NCI-H2227 treated with DMSO at 0.1 percent for 48 hours (cell line): ENCODE measurements at places on chromosomes 16 and 17.

GRCh38 chr16:49776085-49776595, 79.8 kb downstream of the ZNF423 start:
- DNase-seq, result no peak

- DNase-seq, result no peak
Measured at GRCh38 chr16:49274591-49274990, 7.0 kb downstream of the CBLN1 start.

DNA sequence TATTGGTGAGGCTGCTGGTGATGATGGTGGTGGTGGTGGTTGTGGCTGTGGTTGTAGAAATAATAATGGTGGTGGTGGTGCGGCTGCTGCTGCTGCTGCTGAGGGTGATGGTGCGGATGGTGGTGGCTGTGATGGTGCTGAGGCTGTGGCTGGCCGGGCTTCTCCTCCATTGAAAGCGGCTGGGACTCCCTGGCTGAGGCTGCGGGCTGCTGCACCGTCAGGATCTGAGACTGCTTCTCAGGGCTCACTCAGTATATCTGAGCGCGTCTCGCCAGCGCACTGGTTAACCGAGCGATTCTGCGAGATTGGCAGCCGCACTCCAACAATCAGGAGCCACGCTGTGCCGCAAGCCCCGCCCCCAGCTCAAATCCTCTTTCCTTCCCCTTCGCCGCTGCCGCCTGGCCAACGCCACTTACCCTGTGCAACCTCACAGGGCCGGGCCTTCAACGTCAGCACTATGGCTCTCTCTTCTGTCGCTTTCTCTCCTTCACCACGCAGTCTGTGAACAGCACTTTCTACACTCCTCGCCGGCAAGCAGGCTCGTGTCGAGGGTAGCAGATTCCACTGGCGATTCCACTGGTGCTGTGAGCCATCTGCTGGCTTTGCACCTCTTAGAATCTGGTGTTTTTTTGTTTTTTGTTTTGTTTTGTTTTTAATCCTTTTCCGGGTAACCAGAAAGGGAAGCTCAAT, at the start of gene NUFIP2:
NUFIP2 (minus strand) TSS at position 259 of the 690 bp plus-strand sequence; CDS start at position 170, 89 bp downstream.
- DNase-seq, result peak; percentile 96

DNA sequence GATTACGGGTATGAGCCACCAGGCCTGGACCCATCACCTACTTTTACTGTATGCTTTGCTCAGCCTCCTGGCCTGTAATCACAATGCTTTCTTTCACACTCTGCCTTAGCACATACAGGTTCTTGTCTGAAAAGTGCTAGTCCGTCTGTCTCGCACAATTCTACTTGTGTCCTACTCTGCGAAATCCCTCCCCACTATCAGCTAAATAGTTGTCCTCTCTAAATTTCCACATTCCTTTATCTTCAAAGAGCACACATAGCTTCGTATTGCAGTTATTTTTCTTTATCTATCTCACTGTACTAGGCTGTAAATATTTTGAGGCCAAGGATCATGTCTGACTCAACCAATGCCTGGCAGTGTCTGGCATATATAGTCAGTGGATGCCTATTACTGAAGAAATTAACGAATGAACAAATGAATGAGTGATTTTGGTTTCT, 38.5 kb upstream of the ETV4 start:
- DNase-seq, result no peak

- DNase-seq, result peak; percentile 30
Measured at GRCh38 chr17:29771546-29771945, 148.8 kb upstream of the CORO6 start.

DNA sequence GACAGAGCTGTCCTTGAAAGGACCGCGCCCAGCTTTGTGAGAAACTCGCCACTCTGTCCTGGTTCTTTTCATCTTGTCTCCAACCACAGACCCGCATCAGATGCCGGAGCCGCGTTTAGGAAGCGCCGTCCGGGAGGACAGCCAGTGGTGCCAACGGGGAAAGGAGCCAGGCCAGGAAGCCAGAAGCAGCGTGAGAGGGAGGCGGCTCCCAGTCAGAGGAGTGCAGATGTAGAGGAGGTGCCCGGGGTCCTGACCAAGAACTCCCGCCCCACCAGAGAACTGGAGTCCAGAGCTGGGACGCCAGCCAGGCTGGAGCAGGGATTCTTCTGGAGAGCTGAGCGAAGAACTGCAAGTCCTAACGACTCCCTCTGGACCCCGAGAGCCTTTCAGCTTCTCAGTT, 49.3 kb upstream of the TNRC6C start:
- DNase-seq, result no peak

DNA sequence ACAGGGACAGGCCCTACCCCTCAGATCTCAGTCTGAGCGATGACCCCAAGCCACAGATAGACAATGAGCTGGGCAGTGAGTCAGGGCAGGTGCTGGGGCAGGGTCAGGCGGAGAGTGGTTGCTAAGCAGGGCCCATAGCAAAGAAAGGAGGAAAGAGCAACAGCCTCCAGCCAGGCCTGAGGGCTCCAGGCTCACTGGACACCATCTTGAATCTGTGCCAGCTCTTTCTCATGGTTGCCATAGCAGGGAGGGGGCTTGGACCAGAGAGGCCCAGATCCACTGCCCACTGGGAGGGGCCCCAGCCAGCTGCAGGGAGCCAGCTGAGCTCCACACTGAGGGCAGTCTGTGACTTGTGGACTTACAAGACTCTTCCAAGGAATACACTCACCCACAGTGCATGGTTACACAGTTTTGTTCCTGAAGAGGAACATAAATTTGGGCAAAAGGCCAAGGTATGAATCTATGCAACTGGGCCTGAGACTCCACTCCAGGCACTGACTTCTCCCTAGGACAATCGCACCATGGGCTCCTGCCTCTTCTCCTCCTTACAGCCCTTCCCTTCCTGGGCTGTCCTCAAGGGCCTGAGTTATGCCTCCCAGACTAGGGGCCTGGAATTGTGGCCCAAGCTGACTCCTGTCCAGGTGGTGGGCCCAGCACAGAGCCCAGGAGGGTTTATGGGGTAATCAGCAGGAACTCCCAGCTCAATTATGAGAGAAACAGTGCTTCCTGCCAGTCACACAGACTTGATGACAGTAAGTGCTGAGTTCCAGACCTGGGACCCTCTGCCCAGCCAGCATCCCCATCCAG, 59.9 kb downstream of the BEAN1 start:
- no peak for DNase-seq

DNA sequence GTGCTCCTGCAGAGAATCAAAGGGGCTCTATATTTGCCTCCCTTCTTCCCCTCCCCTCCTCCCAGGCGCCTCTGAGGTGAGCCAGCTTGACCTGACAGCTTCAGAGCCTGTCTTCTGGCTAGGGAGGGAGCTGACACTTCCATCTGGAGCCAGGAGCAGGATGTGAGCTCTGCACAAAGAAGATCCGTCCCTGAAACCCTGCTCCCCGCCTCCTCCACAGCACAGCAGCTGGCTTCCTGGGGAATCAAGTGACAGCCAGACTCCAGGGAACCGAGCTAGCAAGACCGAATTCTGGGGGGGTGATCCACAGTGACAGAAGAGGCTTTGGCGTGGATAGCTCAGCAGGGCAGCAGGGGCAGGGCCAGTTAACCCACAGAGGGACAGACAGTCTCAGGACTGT, 37.2 kb downstream of the CCDC182 start:
- DNase-seq, result peak; percentile 29

DNA sequence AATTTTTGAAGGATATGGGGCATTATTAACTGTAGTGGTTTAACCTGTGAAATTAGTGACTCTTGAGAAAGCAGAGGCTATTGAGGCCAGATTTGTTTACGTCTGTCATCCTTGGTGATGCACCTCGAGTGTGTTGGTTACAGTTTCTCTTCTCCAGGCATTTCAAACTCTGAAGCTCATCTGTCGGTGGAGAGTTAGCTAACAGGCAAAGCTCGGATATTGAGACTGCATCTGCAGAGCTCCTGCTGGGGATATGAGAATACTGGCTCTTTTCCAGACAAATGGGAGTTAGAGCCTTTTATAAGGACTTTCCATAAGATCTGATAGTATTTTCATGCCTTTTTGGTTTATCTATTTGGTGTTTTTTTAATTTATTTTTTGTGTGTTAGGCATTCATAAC, 6.7 kb downstream of the CLEC16A start:
- no peak for DNase-seq

GRCh38 chr16:80433623-80434022, 107.2 kb upstream of the DYNLRB2 start:
- no peak for DNase-seq

- no peak for DNase-seq
Measured at GRCh38 chr16:57947261-57947660, 23.7 kb downstream of the CNGB1 start.

GRCh38 chr16:73131156-73131862, 83.4 kb upstream of the ZFHX3 start:
- no peak for DNase-seq

- peak; percentile 96 for DNase-seq
Measured at GRCh38 chr17:64245218-64246145, 17.6 kb downstream of the TEX2 start.

DNA sequence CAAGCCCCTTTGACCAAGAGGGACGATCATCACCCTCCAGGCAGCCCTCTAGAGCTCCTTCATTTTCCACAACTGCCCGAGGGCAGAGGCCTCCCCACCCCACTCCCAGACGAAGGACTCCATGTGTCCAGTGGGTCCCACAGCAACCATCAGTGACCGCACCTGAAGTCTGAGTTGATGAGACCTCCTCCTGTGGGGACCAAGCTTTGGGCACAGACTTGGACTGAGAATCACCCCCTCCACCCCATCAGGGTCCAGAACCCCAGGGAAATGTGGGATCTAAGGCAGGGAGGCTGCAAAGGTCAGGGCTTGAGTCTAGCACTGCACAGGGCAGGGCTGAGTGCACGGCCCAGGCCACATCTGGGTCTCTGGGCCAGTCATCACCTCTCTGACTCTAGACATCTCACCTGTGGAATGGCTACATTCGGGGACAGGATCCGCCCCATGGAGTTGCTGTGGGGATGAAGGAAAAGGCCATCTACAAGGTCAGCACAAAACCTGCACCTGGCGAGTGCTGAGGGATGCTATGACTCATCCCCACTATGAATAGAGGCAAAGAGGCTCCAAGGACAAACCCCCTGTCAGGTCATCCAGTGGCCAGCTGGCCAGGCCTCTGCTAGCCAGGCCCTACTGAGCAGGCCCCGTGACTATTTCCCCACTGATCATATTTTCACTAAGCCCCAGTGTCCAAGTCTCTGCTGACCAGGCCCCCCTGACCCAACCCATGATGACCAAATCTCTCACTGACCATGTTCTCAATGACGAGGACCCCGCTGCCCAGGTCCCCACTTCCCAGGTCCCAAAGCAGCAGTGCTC, 38.4 kb downstream of the TNFRSF13B start:
- DNase-seq, result no peak

DNA sequence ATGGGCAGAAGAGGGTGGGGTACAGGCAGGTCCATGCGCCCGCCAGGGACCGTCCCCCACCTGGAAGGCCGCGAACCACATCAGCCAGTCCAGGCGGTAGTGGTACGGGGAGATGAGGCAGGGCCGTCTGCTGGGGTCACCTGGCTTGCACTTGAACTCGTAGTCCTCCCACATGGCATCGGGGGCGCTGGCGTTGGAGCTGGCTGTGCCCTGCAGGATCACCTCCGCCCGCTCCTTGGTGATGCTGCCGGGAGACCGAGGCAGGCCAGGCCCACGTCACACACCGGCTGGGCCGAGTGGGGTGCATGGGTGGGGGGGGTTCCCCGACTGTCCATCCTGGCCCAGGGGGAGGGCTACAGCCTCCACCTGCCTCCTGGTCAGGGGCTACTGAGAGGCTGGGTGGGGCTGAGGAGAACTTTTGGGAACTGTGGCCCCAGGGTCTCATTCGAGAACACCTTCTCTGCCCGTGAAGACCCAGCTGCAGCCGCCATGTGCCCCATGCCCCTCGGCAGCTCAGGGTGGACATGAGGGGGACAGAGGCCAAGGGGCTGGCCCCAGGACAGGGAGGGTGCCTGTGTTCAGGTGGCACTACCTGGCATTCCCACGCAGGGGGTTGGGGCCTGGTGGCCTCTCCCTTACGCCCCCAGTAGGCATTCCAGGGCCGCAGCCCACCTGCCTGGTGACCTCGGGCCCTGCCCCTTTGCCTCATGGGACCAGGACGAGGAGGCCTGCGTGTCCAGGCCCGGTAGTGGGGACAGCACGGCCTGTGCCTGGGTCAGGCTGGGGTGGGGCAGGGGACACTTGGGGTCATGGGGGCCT, 69.5 kb upstream of the GNG13 start:
- no peak for DNase-seq

DNA sequence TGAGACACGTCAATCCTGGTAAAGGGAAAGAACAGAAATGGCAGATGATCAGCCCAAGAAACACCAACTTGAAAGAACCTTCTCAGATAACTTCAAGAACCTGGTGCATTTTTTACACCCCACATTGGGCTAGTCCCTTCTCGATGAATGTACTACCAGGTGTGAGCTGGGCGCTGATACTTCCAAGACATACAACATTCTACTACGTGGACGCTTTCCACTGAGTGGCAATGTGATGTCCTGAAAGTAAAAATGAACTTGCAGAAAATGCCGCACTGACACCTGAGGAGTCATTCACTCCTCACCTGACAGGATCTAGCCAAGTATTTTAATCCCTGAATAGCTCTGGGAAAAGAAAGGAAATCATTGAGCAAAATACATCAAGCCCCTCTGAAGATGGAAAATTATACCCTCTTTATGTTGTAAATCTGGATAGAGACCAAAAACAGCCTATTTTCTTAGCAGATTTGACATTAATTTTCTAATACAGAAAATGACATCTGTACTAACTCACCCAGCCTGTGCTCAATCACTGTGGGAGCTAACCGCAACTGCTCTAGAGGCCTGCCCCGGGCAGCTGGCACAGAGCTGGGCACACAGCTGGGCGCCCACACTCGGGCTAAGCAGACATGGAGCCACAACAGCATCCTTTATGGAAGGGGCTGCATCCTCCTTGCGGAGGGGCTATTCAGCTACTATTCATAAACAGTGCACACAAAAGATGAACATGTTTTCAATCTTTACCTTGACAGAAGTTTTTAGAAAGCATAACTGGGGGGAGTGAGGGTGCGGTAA, 16.2 kb downstream of the SNN start:
- no peak for DNase-seq

DNA sequence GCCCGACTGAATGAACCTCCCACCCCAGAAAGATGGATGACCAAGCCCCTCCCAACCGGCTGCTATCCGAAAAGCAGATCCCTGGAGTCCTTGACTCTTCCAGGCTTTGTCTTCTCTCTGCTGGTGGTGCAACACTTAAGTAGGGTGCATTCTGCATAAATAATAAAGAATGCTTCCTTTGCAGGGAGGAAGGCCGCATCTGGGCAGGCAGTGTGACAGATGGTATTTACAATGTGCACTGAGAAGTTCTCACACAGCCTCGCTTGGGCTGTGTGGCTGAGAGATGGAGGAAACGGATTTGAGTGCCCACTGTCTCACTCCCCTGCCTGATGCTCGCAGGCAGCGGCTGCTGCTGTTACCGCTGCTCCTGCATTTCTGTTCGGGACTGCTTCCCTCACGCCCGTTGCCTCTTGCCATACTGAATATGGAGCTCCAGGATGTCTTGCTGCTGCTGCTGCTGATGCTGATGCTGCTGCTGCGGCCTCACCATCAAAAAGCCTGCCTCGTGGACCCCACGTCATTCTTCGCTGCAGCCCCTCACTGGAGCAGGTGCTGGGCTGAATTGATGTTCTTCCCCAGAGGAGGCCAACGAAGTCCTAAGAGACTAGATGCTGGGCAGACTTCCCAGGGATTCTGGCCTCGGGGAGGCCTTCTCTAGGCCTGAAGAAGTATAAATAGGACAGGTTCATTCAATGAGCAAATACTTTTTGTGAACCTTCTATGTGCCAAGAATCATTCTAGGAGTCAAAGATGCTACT, 7.1 kb upstream of the RHBDL3 start:
- peak; percentile 17 for DNase-seq

- no peak for DNase-seq
Measured at GRCh38 chr16:83928341-83929055, 24.5 kb upstream of the OSGIN1 start.

GRCh38 chr17:56913000-56913311, 893 bp downstream of the TRIM25 start:
- DNase-seq, result no peak

GRCh38 chr17:30520436-30520835, 43.2 kb downstream of the GOSR1 start:
- DNase-seq, result no peak
